ENCODE measurements at places on chromosomes 4 and X.

DNA sequence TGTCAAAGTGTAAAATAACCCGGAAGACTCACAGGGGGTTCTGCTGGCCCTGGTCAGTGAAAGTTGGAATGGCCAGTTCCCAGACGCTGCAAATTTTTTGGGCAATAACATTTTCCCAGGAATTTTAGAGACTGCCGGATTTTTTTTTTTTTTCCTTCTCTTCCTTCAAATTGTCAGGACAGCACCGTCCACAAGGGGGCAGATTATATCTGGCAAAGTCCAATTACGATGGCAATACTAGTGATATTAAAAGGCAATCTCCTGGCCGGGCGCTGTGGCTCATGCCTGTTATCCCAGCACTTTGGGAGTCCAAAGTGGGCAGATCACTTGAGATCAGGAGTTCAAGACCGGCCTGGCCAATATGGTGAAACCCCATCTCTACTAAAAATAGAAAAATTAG, 20.5 kb downstream of the SLC25A5 start:
- peak; percentile 46 for DNase-seq

GRCh38 chrX:55132416-55132815, 43.6 kb downstream of the PAGE2 start:
- no peak for DNase-seq

GRCh38 chrX:129145385-129145784, 377.9 kb downstream of the SMARCA1 start:
- no peak for DNase-seq

- no peak for DNase-seq
Measured at GRCh38 chr4:17647927-17648326, 33.5 kb downstream of the MED28 start.

DNA sequence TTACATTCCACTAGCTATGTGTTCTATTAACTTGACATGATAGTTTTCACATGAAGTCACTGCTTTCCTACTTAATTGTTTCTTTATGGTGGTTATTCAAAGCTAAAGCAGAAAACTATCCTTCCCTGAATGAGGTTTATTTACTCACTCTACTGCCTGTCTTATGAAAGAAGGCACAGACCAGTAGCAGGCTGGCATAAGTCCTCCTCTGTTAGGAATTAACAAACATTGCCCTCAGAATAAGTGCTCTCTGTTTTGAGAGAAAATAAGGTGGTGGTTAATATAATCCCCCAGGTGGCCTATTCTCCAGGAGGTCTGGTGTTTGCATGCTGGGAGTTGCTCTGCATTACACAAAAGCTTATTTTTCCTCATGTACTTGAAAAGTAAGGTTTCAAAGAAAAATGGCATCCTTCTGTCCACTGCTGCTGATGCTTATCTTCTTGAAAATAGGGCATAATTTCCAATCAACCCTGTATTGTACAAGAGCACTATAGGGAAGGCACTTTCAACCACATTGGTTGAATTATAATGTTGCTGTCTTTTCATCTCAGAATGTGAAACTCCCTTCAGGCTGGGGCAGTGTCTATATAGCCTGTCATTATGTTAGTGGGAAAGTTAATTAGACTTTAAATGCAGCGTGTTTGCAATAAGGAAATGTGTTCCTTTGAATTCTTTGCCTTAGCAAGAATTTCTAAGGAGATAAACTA, 119.7 kb upstream of the TBC1D9 start:
- no peak for DNase-seq

GRCh38 chr4:55575513-55575912, 16.5 kb downstream of the PDCL2 start:
- DNase-seq: no peak

All from CD4-positive, alpha-beta T cell treated with Interleukin-12 subunit alpha and Interleukin-12 subunit beta, for 1 hour (primary cell).